ENCODE measurements at places on chromosomes 4 and X. TPM values are rescaled to one million over a fixed set of nuclear protein-coding genes. Genes with fewer than 3 reads are reported as not detected.

- no peak for DNase-seq
Measured at GRCh38 chr4:168691631-168692369, 194.9 kb downstream of the PALLD start.

GRCh38 chr4:10107111-10108091, 9.2 kb downstream of the WDR1 start:
- DNase-seq: no peak

RPL34 gene
- 334 TPM for total RNA-seq

DNA sequence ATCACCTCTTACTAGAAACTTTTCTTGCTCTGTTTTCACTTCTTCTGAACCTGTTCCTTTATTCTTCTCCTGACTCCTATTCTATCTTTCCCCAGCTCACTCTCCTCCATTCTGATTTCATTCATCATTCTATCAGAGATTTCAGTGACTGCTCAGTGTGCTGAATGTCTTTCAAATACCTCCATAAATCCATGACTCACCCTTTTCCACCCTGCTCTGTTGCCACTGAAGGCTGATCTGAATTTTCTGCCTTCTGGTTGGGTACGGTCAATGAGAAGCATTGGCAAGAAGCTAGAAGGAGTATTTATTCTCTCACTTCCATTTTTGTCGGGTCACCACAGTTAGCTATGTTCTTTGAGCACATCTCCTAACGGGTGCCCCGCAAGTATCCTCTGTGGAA, 265.9 kb downstream of the CBLL2 start:
- DNase-seq: no peak

PCDH18 gene
- total RNA-seq: 1.3 TPM

HS6ST2 gene
- total RNA-seq: not detected

DNA sequence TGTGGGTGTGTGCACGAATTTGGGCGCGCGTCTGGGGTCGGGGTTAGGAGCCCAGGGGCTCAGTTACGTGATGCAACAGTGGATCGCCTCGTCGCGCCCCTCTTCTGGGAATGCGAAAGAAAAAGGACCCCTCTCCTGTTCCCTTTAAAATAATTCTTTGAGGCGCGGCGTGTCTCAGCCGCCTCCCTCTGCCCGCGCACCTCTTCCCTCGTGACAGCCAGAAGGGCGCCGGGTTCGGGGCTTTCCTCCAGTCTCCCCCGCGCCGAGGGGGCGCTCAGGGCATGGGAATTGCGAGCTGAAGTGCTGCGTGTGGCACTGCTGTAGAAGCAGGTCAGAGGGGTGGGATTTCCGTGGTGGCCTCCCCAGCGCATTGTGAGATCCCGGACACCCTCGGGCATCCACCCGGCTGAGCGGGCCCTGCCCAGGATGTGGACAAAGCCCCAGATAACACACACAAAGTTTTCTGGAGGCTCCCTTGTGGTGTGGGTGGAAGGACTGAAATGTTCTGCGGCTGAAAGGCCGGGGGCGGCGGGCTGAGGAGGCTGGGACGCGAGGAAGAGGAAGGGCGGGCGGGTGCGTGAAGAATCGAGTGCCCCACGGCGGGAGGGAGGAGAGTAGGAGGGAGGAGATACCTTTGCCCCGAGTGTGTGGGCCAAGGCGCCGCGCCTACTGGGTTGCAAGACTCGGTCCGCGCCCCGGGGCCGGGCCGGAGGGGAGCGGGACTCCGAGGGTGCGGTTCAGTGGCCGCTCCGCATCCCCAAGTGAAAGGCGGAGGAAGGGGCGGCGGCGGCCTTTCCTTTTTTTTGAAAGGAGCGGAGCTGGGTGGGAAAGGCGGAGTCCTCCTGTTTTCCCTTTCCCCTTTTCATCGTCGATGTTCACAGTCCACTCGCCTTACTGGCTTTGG, 752 bp downstream of the SEPTIN11 start:
- peak; percentile 68 for DNase-seq

DNA sequence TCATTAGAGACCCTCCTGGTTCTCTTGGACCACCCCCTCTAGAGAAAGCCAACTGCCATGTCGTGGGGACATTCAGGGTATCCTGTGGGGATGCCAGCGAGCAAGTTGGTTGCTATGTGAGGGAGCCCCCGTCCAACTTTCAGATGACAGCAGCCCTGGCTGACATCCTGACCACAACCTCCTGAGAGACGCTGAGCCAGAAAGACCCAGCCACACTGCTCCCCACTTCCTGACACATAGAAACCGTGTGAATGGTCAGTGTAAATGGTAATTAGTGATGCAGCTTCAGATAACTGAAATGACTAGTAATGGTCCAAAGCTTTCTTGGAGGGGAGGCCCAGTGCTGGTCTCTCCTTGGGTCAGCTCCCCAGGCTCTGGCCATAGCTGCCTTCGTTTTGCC, 10.8 kb downstream of the CLCN4 start:
- DNase-seq: no peak

DNA sequence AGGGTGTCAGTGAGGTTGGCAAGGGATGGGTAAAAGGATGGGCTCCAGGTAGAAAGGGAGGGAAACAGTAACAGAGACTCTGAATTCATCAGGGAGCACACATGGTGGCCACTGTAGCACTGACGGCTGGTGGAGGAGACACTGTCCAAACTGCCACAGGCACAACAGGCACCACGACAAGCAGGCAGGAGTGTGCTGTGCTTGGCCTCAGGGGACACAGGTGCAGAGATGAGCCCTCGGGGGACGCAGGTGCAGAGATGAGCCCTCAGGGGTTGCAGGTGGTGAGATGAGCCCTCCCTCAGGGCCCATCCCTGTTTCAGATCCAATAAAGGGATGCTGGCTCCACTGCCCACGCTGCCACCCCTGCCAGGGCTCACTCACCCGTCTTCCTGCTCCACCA, 7.6 kb downstream of the PDE6B start:
- DNase-seq: no peak

NXF2 gene
- not detected for total RNA-seq

SUPT20HL2 gene
- total RNA-seq: not detected

DNA sequence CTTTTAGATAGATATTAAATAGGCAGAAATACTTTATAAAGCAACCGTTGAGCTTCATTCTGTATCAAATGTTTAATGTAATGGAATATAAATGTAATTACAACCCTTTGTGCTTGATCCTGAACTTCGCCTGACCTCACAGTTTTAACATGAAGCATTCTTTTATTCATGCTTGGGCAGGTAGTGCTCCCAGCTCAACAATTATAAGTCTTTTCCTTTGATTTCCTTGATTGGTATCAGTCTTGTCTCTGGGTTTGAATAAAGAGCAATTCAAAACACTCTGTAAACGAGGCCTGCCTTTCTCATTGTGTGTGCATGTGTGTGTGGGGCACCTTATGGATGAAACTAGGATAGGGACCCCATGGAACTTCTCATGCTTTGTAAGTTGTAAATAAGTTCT, 6.8 kb downstream of the METAP1 start:
- DNase-seq: no peak

- DNase-seq: no peak
Measured at GRCh38 chrX:130772105-130772775, 130.8 kb downstream of the ENOX2 start.

- DNase-seq: no peak
Measured at GRCh38 chr4:122701061-122701460, 31.4 kb upstream of the BBS12 start.

UGT2B15 gene
- 111 TPM for total RNA-seq

DNA sequence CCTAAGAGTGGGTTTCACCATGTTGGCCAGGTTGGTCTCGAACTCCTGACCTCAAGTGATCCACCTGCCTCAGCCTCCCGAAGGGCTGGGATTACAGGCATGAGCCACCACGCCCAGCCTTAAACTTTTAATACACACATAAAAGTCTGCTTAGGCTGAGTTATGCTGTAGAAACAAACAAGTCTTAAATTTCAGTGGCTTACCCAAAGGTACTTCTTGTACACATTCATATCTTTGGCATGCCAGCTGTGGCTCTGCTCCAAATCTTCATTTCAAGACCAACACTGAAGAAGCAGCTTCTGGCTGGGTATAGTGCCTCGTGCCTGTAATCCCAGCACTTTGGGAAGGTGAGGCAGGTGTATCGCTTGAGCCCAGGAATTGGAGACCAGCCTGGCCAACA, 80.3 kb downstream of the PPEF2 start:
- DNase-seq: no peak

- DNase-seq: no peak
Measured at GRCh38 chrX:39983715-39984114, 114.0 kb downstream of the BCOR start.

CORIN gene
- 0.20 TPM for total RNA-seq

- DNase-seq: no peak
Measured at GRCh38 chr4:84179409-84179808, 319.7 kb downstream of the NKX6-1 start.

LIMCH1 gene
- total RNA-seq: 9.8 TPM

DNA sequence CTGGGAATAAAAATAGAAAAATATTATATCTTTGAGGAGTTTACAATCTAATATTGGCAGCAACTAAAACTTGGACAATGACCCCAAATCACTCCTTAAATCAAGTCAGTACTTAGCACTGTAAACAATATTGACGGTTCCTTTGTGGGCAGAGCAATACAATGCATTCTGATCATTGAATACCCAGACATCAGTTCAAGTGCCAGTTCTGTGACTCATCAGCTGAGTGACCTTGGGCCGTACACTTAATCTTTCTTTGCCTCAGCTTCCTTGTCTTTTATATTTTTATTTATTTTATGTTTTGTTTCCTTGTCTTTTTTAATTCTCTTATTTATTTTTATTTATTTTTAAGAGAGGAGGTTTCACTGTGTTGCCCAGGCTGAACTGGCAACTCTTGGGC, 112.2 kb upstream of the ANXA3 start:
- no peak for DNase-seq

MSX1 gene
- total RNA-seq: 0.33 TPM

CXCL8 gene
- 0.28 TPM for total RNA-seq

DNA sequence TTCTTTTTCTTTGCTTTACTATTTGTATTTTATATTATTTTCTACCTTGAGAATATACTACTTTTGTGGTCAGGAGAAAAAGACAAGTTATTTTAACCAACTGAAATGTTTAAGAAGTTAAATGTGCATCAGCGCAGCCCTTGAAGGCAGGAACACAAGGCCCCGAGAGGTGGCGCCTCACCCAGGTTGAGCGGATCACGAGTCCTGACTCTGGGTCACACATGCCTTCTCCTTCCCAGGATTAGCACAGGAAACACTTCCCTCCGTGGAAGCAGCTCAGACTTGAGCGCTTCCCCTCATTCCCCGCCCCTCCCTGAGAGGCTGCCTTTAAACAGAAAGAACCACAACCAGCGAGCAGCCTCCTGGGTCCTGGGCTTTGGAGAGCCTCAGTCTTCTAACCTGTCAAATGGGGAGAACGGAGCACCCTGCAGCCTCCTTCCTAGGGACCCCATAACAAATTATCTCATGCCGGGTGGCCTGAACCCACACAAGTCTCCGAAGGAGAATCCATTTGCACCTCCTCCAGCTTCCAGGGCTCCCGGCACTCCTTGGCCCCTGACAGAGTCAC, 217.6 kb downstream of the AFAP1 start:
- DNase-seq: no peak

GPRASP3 gene
- total RNA-seq: 2.4 TPM

FAM47E gene
- total RNA-seq: 3.3 TPM

HTN1 gene
- total RNA-seq: not detected

DNA sequence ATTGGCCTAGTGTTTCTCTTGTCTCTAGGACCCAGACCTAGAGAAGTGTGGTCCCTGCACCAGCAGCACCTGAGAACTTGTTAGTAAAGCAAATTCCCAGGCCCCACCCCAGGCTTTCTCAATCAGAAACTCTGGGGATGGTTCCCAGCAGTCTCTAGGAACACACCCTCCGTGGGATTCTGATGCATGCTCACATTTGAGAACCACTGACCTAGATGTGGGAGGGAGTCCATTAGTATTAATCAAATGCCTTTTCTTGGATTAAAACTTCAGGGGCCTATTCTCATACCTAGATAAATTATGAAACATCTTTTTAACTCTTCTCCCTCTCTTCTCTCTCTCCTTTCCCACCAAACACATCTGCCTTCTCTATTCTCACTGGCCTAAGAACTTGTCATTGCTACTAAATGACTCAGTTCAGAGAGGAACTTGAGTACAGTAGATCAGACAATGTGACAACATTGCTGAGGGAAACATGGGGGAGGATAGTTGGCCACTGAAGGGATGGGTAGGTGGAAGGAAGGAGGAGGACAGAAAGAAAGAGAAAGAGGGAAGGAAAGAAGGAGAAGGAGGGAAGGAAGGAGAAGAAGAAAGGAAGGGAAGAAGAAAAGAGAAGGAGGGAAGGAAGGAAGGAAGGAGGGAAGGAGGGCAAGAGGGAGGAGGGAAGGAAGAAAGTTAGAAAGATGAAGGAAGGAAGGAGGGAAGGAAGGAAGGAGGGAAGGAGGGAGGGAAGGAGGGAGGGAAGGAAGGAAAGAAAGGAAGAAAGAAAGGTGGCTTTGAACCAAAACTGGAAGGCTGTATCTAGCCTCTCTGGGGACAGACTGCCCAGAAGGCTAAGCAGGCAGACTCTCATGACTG, 132.7 kb upstream of the MAP3K15 start:
- no peak for DNase-seq

PLAC8 gene
- total RNA-seq: 6.8 TPM

DNA sequence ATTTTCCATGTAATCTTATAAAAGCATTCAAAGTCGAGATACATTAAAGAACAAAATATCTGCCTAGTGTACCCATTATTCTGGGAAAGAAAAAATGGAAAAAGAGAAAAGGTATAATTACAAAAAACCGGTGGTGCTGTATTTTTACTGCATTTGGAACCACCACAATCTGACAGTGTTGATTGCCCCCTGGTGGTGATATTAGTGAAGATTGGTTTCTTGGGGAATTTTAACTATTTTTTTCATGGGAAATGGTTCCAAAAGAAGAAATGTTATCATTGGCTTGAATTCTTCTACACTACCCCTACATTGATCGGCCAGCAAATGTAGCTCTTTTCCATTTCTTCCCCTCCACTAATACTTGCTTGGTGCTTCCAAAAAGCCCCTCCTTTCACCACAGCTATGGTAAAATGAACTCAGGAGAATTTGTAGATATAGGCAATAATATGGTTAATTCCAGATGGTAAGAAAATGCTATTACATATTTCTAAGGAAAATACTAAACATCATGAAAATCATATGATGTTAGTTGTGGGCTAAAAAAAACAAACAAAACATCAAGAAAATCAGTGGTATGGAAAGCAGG, 50.0 kb downstream of the COX18 start:
- no peak for DNase-seq

DNA sequence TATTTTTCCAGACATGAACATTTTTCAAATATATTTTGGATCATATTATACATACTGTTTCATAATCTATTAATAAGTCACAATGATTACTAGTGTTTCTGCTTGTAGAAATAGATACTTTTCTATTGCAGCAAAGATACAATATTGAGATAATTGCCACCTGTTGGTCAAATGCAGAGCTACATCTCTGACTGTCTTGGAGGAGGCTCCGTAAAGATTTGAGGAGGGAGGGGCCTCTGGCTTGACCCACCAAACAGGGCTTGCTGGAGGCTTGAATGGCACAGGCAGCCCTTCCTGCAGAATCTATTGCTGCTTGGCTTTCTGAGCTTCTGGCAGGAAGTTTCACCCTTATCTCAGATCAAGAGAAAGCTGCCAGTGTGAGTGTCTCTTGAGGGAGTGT, 99.3 kb upstream of the ARMCX2 start:
- DNase-seq: no peak

MFAP3L gene
- total RNA-seq: 58.3 TPM
